ENCODE measurements at places on chromosomes 5 and 9. TPM values are rescaled to one million over a fixed set of nuclear protein-coding genes. Genes with fewer than 3 reads are reported as not detected.

GRCh38 chr9:3936520-3937235 is 363.2 kb downstream of the GLIS3 start:
- no peak for DNase-seq

- no peak for DNase-seq
These were observed 145.3 kb downstream of the MACROH2A1 start for GRCh38 chr5:135253601-135254178.

GRCh38 chr5:151676314-151676712 is 10.4 kb downstream of the SPARC start:
- no peak for DNase-seq

GRCh38 chr5:107666051-107666655 is 4.6 kb downstream of the EFNA5 start:
- DNase-seq = no peak

DNA sequence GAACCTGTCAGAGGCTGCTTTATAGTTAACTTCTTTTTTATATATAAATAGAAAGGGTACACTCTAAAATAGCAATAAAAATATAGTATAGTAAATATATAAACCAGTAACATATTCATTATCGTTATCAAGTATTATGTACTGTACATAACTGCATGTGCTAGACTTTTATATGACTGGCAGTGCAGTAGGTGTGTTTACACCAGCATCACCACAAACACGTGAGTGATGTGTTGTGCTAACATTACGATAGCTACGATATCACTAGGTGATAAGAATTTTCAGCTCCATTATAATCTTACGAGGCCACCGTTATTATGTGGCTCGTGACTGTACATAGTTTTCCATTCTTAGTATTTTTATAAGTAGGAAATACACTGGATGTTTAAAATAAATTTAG is 43.8 kb upstream of the MEF2C start:
- DNase-seq = no peak

DNA sequence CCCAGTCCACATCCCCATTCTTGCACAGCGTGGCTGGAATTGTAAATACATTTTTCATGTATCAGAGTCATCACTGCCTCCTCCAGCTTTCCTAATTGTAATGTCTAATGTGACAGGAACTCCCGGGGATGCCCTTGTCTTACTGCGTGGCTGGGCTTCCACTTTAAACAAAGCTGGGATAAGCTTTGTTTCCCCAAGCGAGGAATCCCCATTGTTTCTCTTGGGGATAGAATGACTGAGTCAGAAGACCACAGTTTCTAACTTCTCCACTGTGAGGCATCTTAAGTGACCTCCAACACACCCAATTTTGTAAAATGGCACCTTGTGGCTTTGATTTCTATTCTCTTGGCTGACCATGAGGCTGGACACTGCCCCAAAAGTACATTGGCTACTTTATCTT is 22.4 kb downstream of the ARPC5L start:
- no peak for DNase-seq

The TLE1 gene
- polyA plus RNA-seq = 53.3 TPM

The C9orf40 gene
- 6.5 TPM for polyA plus RNA-seq

The BASP1 gene
- 76.6 TPM for polyA plus RNA-seq

The OR1Q1 gene
- not detected for polyA plus RNA-seq

Measured in renal pelvis (tissue), 12 donors.